ENCODE measurements at places on chromosomes 4 and X.

DNA sequence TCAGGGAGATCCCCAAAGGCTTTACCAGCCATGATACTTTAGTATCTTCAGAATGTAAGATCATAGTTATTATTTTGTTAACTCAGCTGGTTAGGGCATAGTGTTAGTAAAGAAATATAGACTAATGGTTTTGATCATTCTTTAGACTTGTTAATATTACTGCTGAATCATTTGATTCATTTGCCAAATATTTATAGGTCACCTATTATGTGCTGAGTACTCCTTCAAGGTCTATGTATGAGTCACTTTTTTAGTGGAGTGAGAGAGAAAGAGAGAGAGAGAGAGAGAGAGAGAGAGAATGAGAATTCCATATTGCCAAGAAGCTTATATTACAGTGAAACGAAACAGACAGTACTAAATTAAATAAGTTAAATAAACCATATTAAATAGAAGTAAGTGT, 110.3 kb downstream of the UBE2NL start:
- DNase-seq: no peak

- DNase-seq: no peak
These were observed 38.8 kb downstream of the SEPTIN6 start for GRCh38 chrX:119654112-119654531.

- no peak for DNase-seq
These were observed 146.2 kb upstream of the TLL1 start for GRCh38 chr4:165726831-165727230.

DNA sequence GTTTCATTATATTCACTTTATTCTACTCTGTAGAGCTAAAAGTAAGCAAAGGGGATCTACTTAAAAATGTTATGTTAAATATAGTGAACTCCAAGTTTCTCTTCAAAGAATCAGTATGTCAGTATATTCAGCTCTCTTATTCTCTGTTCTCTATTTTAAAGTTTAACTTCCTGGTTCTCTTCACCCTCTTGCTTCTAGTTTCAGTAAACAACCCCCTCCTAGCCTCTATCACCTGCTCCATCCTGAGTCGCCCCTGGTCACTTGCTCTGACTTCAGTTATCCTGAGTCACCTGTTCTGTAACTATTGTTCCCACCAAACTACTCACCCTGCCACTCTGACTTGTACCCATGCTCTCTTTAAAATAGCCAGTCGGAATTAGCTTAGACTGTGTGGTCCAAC, 180.9 kb upstream of the AADAT start:
- no peak for DNase-seq

DNA sequence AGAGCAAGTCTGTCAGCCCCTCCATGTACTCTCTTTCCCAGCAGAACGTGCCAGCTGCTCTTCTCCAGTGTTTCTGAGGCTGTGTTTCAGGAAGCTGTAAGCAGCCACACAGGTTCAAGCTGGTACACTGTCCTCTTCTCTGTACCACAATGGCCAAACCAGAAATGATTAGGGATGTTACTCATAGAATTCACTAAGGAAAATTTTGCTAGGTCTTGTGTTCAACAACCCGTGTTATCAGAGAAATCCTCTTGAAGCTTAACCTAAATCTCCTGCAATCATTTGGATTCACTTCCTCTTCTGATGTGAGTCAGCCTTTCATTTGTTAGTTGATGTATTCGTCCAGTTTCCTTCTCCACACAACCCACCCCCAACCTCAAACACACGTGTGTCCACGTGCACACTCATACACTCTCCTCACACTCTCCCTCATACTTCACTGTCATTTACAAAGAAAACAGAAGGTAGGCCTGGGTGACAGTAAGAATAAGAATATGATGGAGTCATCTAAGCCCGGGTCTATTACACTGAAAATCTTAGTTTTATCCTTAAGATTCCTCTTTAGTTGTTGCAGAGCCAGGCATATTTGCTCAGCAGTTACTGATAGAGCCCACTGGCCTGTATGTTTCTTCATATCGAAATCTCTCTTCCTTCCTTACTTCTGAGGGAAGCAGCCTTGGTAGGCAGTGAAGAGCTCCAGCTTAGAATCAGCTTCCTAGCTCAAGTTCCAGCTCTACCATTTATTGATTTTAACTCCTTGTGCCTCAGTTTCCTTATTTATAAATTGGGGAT, 63.4 kb downstream of the DCUN1D4 start:
- DNase-seq: no peak

DNA sequence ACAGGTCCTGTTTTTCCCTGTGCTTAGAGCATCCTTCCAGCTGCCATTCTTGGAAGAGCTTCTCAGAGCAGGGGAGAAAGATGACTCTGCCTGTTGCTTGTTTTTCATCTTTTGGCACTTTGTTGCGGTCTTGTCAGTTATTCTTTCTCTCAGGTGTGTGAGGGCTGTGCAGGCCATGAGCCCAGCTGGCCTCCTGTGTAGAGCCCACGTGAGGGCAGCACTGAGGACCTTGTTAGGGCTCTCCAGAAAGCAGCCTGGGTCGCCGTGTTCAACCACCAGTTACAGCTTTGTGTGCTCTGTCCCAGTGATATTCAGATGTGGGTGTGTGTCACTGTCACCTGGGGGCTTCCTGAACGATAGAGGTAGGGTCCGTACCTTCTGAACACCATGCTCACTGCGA, 52.8 kb downstream of the NOP14 start:
- no peak for DNase-seq

DNA sequence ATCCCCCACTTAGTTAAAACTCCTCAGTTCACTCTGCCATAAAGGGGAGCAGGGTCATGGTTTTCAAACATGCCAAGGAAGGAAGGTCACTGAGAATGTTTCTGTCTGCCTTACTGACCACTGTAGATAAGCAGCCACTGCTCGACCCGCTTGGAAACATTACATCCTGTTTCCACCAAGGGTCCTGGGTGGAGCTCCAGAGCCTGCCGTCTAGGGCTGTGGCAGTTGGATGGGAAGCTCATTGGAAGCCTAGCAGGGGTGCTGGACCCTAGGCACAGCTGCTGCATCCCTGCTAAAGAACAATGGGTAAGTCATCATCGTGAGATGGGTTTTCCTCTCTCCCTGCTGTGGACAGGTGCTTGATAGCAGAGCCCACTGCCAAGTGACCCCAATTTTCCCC, 76.0 kb upstream of the SRD5A3 start:
- DNase-seq: no peak

DNA sequence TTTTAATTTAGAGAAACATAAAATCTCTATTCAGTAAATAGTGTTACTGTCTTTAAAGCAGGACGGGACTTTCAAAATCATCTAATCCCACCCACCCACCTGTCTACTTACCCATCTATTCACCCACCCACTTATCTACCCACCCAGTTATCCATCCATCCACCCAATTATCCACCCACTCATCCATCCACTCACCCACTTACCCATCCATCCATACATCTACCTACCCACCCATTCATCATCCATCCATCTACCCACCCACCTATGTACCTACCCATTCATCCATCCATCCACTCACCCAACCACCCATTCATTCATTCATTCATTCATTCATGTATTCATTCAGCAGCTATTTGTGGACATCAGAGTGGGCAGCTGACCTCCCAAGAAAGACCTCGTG, 30.6 kb downstream of the MAN2B2 start:
- DNase-seq: no peak

DNA sequence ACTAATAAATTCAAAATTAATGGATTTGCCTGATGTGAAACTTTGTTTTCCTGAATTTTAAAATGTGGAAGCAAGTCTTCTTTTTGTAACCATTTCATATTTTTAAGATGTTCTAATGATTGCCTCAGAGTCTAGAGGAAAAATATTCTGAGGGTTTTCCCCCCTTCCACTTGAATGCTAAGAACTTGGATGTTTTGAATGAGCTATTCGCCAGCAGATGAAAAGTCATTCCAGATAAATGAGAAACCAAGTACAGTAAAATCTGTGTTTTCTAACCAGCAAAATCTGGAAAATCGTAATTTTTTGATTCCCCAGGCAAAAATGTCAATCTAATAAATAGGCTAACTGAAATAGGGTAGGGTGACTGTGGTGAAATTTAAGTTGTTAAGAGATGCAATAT, 45.6 kb downstream of the SLIT2 start:
- no peak for DNase-seq

GRCh38 chrX:119539872-119540271, 25.3 kb downstream of the STEEP1 start:
- DNase-seq: no peak

DNA sequence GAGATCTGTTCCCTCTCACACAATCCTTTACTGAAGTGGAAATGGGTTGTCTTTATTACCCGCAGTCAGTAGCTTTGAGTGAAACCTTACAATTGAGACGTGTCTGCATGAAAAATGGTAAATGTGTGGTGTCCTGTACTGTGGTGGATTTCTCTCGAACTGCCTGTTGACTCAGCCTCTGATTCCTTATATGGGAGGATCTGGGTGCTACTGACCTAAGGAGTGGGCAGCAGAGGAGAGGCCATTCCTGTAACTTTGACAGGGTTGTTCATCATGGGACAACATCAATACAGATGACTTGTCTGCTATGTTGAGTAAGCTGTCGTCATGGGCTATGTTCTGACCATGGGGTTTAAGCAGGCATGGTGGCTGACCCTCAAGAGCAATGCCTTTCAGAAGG, 159.6 kb upstream of the WDR1 start:
- DNase-seq: no peak

DNA sequence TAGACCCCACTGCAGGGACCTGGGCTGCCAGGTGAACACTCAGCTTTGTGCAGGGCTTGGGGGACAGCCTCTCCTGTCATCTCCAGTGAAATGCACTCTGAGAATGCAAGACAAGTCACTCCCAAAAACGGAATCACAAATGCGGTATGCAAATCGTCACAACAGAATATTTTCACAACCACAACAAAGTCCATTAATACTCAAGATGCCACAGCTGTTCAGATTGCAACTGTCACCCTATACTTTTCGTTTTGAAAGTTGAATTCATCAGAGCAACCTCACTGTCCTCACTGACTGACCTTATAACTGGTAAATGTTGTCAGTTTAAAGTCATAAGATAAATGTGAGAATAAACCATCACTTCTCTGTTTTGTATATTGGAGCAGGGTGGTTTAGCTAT, 16.6 kb downstream of the JAKMIP1 start:
- DNase-seq: no peak

All from stimulated activated CD8-positive, alpha-beta memory T cell treated with anti-CD3 and anti-CD28 coated beads, Interleukin-7, amount 100 ng/mL, for 4 hours (primary cell).